Retinal pigment epithelial cell (primary cell): ENCODE measurements at places on chromosomes 4 and X.
A peak's percentile ranks its signal among the peaks of the same experiment; 100 is the strongest.

GRCh38 chrX:41913476-41913875, 9.9 kb downstream of the CASK start:
- no peak for DNase-seq

DNA sequence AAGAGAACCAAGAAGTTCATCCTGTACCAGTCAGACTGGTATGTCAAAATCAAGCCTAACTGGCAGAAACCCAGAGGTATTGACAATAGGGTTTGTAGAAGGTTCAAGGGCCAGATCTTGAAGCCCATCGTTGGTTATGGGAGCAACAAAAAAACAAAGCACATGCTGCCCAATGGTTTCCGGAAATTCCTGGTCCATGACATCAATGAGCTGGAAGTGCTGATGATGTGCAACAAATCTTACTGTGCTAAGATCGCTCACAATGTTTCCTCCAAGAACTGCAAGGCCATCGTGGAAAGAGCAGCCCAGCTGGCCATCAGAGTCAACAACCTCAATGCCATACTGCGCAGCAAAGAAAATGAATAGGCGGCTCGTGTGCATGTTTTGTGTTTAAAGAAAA, 172.7 kb upstream of the MED14 start:
- DNase-seq = no peak

DNA sequence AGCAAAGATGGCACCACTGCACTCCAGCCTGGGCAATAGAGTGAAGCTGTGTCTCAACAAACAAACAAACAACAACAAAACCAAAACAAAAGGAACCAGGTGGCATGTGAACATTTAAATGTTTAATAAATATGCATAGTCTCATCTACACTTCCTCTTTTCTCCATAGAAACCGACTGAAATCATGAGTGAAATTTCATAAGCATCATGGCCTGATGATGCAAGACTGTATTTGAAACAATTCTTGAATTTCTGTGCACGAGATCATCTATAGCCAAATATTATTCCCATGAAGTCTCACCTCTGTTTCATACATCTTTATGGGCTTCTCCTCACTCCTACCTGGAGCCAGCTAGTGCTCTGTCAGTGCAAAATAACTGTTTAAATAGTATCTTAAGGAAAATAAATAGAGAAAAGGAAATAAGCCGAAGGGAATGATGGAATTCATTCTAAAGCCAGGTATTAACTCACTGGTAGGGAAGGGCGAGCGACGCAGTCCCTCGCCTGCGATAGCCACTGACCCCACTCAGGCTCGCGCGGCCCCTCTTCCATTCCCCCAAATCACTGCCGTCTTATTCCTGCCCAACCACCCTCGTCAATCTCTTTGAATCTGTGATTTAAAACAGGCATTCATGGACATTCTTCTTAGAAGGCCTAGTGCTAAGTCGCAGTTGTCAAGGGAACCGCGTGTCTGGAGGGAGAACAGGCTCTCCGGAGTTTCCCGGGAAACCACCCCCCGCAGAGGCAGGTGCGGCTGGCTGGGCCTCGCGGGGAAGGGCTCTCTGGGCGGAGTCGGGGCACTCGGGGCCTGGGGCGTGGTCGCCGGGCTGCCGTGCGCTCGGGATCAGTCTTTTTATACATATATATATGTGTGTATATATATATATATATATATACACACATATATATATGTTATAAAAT, 52.4 kb upstream of the TRIM2 start:
- peak; percentile 54 for DNase-seq

- DNase-seq = no peak
Observed at GRCh38 chrX:47707031-47707780, 48.2 kb upstream of the UXT start.

DNA sequence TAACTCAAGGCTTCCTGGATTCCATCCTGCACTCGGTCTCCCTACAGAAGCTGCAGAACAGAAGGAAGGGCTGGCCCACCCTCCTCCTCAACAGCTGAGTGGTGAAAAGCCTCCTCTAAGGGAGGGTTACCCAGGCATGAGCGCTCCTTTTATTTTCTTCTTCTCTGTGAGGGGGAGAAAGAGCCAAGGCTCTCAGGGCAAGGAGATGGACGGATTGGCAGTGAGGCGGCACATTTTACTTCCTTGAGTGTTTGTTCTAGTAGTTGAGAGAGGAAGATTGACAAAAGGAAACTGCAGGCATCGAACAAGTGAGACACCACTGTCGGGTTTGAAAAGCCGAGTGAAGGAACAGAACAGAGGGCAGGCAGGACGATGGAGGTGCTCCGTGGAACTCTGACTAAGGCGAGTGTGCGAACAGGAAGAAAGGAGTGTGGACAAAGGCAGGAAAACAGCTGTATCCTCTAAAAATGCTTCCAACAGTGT, 38.4 kb upstream of the STS start:
- no peak for DNase-seq

- no peak for DNase-seq
Observed at GRCh38 chrX:31670245-31670644, 598.4 kb upstream of the FTHL17 start.

- DNase-seq = no peak
Observed at GRCh38 chrX:102491766-102492165, 20.2 kb upstream of the TCP11X2 start.

DNA sequence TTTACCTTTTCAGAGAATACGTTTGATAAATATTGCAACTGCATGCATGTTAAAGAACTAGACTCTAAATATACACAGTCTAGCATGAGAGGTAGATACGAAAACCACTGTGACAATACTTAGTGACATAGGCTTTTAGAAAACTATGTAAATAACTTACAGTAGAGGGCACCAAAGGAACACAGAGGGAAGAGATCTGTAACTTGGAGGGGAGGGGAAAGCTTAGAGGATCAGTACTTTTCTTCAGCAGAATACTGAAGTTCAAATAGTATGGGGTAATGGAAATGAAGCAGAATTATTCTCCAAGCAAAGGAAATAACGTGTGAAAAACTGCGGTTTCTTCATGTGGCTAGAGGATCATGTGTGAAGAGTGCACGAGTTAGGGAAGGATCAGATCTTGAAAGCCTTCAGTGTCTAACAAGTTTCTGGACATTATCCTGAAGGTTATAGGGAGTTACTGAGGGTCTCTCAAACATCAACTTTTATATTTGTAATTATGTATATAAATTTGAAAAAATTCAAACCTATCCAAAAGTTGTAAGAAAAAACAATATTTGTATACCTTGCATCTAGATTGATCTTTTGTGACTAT, 264.3 kb downstream of the NPFFR2 start:
- DNase-seq = peak; percentile 20

DNA sequence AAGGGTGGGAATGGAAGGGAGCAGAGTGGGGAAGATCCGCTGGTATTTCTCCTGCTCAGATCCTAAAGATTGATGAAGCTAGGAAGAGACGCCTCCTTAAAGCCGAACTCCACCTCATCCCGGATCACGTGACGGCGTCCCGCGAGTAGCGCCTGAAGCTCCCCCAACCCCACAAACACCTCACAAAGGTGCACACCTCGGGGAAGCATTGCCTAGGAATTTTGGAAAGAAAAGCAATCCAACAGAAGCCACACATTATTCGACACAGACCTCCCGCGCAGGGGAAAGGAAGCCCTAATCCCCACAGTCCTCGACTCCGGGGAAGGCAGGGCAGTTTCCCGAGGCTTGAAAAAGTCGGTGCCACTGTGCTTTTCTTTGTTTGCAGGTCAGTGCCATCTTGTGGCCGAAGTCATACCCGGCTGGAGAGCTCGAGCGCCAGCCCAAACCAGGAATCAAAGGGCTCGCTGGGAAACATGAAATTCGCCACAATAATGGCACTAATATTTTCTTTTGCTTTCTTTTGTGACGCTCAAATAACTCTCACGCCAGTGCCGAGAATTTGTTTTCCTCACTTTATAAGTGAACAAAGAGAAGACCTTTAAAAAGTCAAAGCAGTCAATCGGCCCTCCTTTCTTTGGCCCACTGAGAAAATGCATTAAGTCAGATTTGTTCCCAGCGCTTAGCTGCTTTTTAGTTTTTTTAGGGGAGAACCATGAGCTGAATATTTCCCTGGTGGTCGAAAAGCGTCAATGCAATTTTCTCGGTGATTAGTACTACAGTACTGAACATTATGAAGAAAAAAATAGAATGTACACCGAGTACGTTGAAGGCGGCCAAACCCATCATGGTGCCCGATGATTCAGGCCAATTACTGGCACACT, at the start of gene NPY1R:
Gene NPY1R (minus strand): TSS at position 71 of the 881 bp plus-strand sequence. CDS start 6,042 bp downstream, outside the sequence.
- DNase-seq = peak; percentile 79

GRCh38 chr4:177012918-177013545, 220.3 kb upstream of the VEGFC start:
- no peak for DNase-seq

DNA sequence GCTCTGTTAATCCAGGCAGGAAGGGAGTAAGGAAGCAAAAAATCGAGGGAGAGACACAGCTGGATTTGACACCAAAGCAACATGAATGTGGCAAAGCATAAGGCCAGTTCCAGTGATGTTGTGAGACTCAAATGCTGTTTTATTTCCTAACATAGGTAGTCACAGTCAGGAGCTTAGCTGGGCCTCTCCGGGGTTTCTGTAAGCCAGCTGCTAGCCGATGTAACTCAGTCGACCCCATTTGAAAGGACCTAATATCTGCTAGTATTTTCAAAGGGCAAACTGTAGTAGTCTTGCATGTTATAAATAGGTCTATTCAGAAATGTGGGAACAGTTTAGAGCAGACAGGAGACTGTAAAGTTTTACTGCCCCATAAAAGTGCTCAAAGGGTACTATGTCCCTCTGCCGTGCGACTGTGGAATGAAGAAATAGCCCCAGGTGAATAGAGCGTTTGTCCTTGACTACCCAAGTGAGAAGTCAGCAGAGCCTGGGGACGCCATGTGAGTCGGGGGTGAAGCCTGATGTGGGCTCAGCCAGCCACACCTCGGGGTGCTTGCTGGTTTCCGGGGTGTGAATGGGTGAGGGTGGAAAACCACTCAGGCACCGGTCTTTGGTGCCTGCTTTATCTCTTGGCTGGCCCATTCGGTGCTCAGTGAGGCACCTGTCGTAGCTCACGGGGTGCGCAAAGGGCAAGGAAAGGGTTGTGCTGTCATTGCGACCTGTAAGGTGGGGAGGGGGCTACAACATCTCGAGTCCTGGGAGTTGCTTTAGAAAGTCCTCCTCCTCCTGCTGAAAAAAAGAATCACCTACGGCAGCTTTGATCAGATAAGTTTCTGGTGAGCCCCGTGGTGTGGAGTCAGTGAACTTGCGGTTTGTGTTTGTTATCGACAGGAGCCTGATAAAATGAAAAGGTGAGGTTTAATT, 745 bp downstream of the TRIM2 start:
- no peak for DNase-seq

DNA sequence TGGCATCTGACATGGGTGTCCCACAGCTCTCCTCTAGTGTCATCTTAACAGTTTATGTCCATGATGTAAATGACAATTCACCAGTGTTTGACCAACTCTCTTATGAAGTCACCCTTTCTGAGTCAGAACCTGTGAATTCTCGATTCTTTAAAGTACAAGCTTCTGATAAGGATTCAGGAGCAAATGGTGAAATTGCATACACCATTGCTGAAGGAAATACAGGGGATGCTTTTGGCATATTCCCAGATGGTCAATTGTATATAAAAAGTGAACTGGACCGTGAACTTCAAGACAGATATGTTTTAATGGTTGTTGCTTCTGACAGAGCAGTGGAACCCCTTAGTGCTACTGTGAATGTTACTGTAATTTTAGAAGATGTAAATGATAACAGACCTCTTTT, 4.6 kb downstream of the FAT4 start:
- no peak for DNase-seq

DNA sequence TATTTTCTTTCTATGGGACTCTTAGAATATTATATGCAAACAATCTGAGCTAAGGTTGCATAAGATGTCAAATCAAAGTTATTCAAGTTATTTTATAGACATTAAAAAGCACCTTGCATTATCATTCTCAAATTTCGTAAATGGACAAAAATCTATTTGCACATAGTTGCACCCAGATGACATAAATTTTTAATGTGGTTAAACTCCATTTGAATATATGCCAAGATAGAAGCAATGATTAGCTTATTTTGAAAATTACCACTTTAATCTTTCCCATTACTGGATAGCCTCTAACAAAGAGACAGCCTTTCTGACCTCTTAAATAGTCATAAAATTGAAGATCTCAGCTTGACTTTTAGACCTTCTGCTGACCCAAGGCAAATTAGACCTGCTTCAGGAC, 386.8 kb downstream of the RAPGEF2 start:
- no peak for DNase-seq

DNA sequence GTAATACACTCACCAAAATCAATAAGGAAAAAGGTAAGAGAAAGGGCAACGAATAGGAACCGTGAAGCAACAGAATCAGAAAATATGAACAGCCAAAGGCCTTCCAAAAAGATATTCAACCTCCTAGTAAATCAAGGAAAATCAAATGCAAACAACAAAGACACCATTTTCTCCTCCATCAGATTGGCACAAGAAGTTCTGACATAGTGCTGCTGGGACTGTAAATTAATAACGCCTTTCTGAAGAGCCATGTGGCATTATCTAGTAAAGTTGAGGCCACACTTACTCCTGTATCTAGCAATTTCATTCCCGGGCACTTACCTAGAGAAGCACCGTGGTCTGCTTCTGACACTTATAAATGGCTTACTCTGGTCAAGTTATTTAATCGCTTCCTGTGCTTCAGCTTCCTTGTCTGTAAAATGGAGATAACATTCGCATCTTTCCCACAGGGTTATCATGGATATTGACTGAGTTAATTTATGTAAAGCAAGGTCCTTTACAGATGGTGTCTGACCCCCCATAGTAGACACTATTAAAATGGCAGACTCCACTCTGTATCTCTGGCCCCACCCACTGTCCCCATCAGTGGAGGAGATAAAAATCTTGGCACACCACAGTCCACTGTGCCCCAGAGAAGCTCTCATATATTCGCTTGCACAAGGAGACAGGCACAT, 20.5 kb upstream of the ENPP6 start:
- DNase-seq = no peak

- DNase-seq = no peak
Observed at GRCh38 chr4:150974750-150975149, 40.3 kb downstream of the LRBA start.

DNA sequence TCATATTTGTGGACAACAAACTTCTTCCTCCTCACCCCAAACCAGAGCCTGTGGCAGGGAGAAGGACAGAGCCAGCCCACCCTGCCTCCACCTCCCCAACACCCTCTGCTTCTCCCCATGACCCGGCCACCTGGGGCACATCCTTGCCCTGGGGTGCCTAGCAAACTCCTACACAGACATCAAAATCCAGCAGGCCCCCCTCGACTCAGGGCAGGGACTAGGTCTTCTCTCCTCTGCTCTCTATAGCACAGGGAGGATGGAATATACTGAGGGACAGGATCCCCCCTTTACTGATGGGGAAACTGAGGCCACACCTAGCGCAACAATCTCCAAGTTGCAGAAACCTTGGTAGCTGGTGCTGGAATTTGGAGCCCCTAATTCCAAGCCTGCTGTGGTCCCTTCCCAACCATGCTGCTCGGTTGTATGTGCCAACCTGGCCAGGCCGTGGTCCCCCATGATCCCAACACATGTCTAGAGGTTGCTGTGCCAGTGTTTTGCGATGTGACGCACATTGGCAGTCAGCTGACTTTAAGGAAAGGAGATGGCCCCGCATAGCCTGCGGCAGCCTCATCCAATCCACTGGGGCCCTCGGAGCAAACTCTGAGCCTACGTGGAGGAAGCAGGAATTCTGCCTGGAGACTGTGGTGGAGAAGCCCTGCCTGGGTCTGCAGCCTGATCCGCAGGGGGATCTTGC, 53.9 kb upstream of the ADRA2C start:
- DNase-seq = no peak
